SJSA1 (cell line): ENCODE measurements at places on chromosomes 6 and 20.

DNA sequence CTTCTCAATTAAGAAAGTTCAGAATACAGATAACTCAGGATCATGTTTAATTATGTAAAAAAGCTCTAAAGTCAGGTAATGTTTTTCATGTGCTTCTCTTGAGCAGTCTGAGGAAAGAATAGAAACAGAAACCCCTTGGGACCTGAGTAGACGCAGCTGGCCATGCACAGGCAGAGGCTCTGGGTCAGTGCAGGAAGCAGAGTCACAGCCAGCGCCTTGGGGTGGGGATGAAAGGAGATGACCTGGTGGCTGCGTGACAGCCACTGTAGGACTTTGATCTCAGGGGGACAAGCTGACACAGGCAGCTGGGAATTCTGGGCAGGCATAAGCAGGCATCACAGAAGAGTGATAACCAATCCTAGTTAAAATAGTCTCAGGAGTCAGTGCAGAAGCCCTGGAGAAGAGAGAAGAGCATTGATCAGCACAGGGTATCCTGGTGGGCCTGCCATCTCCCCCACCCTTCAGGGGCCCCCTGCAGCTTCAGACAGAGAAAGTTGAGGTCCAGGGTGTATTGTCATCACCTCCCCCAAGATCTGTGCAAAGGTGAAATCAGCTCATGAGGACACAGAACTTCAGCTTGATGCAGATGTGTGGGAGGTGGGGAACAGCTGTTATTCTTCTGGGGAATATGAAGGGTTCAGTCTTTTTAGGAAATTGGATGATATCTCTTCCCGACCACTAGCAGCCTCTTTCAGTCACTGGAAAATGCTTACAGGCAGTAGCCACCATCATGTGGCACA lies 6.4 kb downstream of the HLA-DQB1 start:
- DNase-seq = no peak

- DNase-seq = no peak
Observed at GRCh38 chr6:159084493-159085091, 39.8 kb upstream of the TAGAP start.

DNA sequence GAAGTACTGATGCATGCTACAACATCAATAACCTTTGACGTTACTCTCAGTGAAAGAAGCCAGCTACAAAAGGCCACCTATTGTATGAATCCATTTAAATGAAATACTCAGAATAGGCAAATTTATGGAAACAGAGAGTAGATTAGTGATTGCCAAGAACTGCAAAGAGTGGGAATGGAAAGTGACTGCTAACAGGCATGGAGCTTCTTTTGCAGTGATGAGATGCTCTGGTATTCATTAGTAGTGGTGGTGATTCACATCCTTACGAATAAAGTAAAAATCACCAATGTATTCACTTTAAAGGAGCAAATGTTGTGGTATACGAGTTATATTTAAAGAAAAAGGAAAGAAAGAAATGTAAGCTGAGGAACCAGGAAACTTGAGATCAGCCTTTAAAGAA lies 126.8 kb upstream of the SAMD5 start:
- DNase-seq = no peak

GRCh38 chr20:50651676-50652075 lies 39.7 kb downstream of the RIPOR3 start:
- DNase-seq = no peak

GRCh38 chr6:143322386-143322785 lies 128.1 kb downstream of the ADAT2 start:
- DNase-seq = no peak

DNA sequence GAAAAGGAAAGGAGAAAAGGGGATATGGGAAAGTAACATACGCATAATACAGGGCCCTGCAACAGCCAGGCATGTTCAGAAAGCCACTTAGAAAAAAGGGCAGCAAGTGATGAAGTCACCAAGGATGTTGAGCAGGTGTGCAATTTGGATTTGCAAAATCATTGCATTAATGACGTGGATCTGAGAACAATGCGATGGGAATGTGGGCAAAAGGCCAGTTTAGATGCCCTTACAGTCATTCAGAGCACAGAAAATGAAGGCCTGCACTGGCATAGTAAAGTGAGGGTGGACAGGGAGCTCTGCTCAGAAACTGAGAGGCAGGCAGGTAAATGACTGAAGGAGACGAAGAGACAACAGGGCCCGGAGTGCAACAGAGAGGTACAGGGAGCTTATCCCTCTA lies 123.7 kb upstream of the NHSL1 start:
- no peak for DNase-seq

DNA sequence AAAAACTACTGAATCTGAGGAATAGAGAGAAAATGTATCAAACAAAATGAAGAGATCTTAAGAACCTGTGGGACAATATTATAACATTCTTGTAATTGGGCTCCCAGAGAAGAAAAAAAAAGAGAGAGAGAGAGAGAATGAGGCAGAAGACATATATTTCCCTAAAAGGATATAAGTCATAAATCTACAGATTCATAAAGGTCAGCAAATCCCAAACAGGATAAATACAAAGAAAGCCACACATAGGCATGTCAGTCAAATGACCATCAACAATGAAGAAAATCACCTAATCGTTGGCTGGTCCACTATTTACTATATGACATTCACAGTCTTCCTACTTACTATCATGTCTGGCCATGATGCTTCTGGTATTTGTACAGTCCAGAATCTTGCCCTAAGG lies 190.3 kb downstream of the GMDS start:
- no peak for DNase-seq

DNA sequence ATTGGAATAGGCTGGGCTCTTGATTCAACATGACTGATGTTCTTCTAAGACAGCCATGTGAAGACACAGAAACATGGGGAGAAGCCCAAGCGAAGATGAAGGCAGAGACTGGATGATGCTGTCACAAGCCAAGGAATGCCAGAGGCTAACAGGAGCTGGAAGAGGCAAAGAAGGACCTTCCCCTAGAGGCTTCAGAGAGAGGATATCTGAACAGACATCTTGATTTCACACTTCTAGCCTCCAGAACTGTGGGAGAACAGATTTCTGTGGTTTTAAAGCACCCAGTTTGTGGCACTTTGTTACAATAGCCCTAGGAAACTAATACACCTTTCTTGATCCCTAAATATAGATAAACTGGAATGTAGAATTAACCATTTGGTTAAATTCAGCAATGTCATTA lies 127.0 kb downstream of the EDN1 start:
- DNase-seq = no peak

DNA sequence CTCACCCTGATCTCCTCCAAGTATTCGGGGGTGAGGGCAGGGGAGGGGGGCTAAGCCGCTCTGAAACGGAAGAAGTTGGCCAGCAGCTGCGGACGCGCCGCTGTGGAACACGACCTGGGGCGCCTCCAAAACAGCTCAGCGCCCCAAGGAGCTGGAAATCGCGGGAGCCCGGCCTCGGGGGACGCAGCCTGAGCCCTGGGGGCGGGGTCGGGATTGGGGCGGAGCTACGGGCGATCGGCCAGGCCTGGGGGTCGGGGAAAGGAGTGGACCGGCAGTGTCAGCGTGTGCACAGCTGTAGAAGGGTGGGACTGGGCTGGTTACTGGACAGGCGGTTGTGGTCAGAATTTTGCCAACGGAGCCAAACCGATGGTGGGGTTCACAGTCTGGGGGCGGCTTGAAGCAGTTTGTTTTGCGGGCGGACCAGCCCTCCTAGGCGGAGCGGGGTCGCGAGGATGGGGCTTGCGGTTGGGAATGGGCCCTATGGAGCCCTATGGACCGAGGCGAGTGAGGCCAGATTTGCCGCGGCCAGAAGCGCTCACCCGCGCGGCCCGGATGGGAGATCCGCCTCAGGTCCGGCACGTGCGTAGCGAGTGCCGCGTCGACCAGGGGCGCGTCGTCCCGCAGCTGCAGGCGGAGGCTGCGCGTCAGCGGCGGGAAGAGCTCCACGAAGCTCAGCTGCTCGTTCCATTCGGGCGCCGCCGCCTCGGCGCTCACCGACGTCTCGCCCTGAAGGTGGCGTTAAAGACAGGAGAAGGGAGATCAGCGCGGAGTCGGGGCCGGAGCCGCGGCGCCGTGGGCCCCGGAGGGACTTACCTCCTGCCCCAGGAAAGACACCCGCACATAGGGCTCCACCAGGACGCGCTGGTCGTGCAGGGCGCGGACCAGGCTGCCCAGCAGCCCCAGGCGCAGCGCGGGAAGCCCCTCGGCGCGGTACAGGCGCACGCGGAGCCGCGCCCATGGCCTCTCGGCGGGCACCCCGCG lies 14.3 kb upstream of the SPAG4 start:
- DNase-seq = peak; percentile 56
